Thyroid gland (tissue), 4 donors: ENCODE measurements at places on chromosomes 7 and 10.

DNA sequence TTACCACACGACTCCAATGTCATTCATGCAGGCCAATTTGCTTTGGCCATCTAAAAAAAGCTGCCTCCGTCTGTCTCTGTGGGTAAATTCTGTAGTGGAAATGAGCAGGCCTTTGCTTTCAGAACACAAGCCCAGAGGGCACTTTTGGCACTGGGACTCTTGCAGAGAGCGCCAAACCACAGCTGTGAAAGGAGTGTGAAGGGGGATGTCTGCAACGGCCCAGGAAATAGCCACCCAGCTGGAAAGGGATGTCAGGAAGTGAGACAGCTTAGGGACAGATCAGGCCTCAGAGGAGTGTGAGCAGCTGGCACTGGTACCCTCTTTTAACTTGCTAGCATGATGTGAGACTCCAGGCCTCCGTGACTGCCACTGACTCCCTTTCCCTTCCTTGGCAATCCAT lies 152.4 kb downstream of the DKK1 start:
- no peak for DNase-seq

DNA sequence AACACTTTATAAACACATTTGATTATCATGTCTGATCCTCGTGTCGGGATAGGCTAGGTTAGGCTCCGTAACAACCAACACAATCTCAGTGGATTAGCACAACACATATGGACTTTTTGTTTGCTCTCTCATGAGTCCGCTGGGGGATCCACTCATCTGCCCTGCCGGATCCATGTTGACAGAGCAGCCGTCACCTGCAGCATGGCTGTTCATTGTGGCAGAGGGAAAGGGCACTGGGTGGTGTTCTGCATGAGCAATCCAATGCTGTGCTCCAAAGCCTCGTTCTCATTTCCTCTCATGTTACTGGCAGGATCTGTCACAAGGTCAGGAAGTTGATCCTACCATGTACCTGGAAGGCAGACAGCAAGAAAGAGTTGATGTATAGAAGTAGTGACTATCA lies 62.5 kb upstream of the RAPGEF5 start:
- DNase-seq = no peak

GRCh38 chr10:71235808-71236207 lies 23.4 kb downstream of the UNC5B start:
- no peak for DNase-seq

GRCh38 chr7:147332988-147333387 lies 1216.4 kb downstream of the CNTNAP2 start:
- DNase-seq = no peak
